ENCODE measurements at places on chromosomes 3 and 15. TPM values are rescaled to one million over a fixed set of nuclear protein-coding genes. Genes with fewer than 3 reads are reported as not detected.

DNA sequence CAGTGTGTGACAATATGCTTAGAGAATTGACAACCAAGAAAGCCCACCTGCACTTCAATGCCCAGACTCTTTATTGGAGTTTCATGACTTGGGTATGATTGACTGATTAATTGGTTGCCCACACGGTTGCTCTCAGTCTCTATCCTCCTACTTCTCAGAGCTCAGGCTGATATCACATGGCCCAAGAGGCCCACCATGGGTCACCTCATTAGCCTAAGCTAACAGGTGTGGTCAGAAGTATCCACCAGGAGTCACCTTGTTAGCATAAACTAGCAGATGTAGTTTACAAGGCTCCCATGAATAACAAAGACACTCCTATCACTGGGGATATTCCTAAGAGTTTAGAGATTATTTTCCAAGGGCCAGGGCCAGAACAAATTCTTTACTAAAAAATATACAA is 120.2 kb upstream of the MBNL1 start:
- DNase-seq = no peak

GRCh38 chr3:19146685-19147650 is 1.3 kb upstream of the KCNH8 start:
- peak; percentile 44 for DNase-seq

- no peak for DNase-seq
Measured at GRCh38 chr3:77407441-77407840, 367.5 kb downstream of the ROBO2 start.

- DNase-seq = no peak
Measured at GRCh38 chr3:102304550-102304949, 130.3 kb upstream of the ZPLD1 start.

Gene ARHGEF26
- 0.88 TPM for total RNA-seq

DNA sequence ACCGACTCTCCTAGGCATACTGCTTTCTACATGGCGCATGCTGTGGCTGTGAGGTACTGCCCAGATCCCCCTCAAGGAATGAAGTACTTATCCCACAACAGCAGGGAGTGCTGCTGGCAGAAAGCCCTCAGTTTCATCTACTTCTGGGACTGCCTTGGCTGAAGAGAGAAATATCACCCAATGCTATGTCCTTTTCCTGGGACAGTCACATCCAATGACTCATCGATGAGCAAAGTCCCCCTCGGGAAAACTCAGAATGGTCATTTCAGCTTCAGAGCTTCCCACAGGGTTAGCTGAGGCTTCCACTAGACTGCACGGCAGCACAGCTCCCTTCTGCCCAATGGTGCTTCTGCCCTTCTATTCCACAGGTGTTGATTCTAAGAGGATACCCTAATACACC is 3.6 kb upstream of the NMD3 start:
- peak; percentile 28 for DNase-seq

DNA sequence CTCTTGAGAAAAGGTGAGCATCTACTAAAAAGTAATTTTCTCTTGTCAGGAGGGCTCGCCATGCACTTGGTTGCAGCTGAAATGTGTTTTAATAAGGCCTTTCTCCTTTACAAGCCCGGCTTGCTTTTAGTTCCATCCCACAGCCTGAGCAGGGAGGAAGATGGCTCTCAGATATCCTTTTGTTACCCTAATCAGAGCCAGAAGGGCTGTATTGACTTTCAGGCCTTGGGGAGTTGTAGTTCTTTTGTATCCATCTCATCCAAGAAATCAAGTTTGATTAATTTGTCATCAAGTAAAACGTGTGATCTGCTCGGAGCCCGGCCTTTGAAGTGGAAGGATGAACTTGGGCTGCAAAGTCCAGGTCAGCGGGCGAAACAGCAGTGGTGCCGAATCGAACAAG is 52.9 kb downstream of the EIF4E3 start:
- no peak for DNase-seq
